ENCODE measurements at places on chromosomes 1 and 21.

GRCh38 chr1:244896550-244896949, 32.2 kb upstream of the HNRNPU start:
- DNase-seq, result no peak

DNA sequence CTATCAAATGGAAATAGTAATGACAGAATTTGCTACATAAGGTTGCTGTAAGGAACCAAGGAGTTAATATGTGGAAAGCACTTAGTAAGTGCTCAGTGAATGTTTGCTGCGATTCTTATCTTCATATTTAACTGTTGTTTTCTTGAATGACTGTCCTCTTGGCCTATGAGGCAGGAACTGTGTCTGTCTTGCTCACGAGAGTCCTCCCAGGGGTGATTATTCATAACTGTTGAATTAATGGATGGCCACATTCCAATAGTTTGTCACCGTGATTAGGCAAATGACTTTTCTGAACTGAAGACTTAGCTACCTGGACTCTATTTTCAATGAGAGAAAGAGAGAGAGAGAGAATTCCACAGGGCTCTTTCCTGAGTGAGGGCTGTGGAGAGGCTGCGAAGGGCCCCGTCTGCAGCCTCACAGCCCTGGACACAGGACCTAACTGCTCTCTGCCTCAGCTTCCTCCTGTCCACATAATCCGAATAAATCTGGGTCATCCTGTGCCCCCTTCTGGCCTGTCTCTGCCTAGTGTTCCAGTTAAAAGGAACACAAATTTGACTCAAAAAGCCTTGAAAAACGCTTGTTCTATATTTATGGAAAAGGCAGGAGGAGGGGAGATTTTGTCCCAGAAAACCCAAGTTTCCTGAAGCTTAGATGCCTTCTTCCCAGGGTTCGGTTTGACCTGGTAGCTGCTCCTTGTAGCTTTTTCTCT, 8.5 kb downstream of the EDN2 start:
- no peak for DNase-seq

GRCh38 chr1:190170321-190170720, 307.3 kb downstream of the BRINP3 start:
- DNase-seq, result no peak

GRCh38 chr1:218409946-218410510, 64.9 kb downstream of the TGFB2 start:
- no peak for DNase-seq

Measured in esophagus muscularis mucosa (tissue), 4 donors.